Activated CD4-positive, alpha-beta memory T cell treated with anti-CD3 and anti-CD28 coated beads for 36 hours (primary cell): ENCODE measurements at places on chromosomes 2 and 18.
A peak's percentile ranks its signal among the peaks of the same experiment; 100 is the strongest.

DNA sequence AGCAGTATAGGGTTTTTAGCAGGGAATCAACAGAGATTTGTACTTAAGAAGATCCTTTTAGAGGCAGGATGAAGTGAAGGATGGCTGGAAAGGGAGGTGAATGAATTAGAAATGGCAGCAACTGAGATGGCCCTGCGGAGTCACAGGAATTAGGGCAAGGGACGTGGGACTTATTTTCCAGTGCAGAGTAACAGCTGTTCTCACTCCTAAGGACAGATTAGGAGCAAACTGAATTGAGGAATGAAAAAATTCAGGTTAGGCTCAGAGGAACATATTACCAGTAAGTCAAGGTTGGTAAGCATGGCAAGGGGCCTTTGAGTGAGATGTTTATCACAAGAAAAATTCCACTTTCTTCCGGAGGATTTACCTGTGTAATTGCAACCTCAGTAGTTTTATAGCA, 34.4 kb downstream of the COL4A3 start:
- no peak for DNase-seq

DNA sequence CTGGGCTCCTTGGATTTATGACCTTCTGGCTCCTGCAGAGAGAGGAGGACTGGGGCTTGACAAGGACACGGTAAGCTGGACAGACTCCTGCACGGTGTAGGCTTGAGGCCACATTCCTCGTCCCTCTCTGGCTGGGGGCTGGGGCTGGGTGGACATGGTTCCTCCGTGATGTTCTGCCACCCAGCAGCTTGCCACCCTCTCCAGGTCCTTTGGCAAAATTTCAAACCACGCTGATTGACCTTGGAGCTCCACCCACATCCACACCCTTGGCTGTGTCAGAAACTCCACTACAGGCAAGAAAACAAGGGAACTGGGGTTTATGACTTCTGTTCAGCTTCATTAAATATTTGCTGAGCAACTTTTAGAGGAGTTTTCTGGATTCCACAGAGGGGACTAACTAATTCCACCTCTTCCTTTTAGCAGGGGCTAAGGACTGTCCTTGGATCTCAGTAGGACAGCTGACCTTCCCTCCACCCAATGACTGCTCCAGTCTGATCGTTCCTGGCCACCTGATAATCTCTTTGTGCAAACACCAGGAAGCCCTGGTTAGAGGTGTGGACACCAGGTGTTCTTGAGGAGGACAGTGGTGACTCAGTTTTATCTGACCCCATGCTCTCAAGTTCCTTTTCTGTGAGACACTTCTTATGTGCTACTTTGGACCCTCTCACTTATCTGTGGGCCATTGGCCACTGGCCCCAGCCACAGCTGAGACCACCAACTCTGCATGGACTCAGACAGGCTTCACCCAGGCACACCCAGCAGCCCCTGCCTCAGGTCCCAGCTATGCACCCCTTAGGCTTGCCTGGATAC, 29.3 kb downstream of the GPR55 start:
- no peak for DNase-seq

DNA sequence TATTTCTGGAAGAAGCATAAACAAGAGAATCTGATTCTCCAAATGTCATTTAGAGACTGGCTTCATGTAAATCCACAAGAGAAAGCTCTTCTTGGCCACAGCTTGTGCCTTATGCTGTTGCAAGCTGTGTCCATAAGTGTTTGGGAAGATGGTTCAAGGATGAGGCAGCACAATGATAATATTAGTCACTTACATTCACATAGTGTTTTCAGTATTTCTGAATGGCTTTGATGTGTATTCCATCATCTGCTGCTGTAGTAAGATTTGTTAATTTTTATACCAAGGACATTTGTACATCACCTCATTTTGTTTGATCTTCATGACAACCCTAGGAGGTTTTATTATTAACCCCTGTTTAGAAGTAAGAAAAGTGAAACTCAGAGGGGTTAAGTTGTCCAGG, 29.9 kb downstream of the CREG2 start:
- DNase-seq, result no peak

GRCh38 chr2:142175813-142176338, 45.1 kb upstream of the LRP1B start:
- DNase-seq, result no peak

DNA sequence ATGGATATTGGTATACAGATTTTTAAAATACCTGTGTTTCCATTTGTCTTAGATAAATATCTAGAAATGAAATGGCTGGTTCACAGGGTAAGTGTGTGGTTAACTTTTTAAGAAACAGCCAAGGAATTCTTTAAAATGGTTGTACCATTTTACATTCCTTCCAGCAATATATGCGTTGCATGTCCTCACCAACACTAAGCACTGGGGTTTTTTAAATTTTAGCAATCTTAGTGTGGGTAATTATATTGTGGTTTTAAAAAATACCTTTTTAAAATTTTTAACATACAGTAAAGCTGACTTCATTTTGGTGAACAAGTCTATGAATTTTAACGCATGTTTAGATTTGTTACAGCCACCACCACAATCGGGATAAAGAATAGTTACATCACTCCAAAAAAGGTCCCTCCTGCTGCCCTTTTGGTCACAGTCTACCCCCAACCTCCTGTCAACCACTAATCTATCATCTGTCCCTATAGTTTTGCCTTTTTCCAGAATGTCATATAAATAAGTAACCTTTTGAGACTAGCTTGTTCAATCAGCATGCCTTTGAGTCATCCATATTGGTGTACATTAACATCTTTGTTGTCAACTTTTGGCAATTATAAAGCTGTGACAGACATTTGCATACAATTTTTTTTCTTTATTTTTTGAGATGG, 128.1 kb upstream of the MSTN start:
- DNase-seq, result no peak

DNA sequence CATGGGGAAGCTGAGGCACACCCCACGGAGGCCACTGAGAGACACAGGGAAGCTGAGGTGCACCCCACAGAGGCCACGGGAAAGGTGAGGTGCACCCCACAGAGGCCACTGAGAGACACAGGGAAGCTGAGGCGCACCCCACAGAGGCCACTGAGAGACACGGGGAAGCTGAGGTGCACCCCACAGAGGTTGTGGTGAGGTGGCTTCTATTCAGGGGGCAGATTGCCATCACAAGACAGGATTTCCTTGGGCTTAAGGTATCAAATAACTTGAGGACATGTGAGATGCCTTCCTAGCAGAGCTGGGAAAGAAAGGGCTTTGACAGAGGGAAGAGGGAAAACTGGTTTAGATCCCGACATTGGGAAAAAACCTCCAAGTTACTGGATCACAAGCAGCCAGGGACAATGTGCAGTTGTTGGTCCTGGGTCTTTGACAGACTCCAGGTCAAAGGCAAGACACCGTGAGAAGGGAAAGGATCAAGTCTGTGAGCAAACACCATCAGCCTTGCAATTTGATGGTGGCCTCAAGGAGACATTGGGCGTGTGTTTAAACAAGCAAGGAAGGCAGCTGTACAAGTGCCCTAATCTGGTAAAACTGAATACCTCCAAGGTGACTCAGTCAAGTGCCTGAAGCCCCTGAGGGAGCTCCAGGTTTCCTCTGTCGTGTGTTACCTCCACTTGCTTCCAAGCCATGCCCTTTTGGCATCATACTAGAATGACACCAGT, 133.2 kb upstream of the EPAS1 start:
- no peak for DNase-seq

DNA sequence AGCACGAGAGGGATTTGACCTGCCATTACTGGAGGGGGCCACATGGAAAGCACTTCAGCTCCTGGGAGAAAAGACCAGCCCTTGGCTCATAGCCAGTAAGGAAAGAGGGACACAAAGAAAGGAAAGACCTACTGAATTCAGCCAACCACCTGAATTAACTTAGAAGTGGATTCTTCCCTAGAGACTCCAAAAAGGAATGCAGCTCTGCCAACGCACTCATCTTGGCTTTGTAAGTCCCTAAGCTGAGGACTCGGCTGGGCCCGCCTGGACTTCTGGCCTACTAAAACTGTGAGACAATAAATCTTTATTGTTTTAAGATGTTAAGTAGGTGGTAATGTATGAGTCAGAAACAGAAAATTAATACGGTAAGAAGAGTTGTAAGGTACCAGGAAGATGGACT, 11.5 kb downstream of the ATF2 start:
- no peak for DNase-seq

- no peak for DNase-seq
Observed at GRCh38 chr2:53715568-53715967, 52.0 kb upstream of the CHAC2 start.

DNA sequence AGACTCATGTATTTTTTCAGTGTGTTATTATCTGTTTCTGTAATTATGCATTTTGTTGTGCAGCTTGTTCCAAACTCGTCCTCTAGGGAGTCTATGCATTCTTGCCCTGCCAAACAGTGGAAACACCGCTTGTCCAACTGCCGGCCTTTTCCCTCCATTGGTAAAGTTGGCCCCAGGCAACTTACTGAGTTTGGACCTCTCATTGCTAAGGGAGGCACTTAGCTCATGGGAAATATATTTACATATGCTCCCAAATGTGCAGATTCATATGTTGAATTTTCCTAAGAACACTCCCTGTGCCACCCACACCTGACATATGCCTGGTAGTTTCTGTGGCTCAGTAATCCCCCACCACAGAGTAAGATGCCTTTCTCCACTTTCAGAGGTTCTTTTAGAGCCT, 98.0 kb downstream of the TMEM185B start:
- no peak for DNase-seq

DNA sequence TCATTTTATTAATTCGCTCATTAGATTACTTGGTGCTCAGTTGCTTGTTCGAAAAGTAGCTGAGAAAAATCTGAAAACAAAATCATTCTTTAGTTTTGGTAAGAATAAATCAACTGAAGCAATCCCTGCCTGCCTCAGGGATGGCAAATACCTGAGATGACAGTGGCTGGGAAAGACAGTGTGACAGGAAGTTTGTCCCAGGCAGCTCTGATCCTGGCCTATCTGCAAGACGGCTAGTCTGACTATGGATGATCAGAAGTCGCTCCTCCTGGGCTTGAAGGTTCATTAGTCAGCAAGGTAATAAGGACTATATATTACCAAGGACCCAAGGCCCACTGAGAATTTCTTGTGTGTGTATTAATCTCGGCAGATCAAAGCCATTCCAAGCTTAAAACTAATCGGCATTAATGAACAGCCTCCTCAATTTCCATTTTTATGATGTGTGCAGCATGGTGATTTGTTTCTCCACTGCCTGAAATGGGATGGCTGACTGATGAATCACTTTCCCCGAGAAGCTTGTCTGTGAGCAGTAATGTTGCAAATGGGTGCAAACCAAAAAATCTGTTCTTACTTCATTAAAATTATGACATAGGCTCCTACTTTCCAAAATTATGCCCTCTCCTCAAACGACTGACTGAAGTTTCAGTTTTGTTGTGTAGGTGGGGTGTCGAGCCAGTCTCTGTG, 199.9 kb downstream of the ACTR3 start:
- no peak for DNase-seq

GRCh38 chr2:173326806-173327205, 27.9 kb upstream of the CDCA7 start:
- DNase-seq, result no peak

GRCh38 chr18:62106271-62106670, 80.6 kb downstream of the PIGN start:
- DNase-seq, result no peak

GRCh38 chr2:229081411-229081810, 189.7 kb downstream of the PID1 start:
- no peak for DNase-seq

- no peak for DNase-seq
Observed at GRCh38 chr18:78542204-78542603, 437.4 kb upstream of the SALL3 start.

- DNase-seq, result peak; percentile 64
Observed at GRCh38 chr2:95389245-95390119, 13.0 kb upstream of the FAHD2A start.

DNA sequence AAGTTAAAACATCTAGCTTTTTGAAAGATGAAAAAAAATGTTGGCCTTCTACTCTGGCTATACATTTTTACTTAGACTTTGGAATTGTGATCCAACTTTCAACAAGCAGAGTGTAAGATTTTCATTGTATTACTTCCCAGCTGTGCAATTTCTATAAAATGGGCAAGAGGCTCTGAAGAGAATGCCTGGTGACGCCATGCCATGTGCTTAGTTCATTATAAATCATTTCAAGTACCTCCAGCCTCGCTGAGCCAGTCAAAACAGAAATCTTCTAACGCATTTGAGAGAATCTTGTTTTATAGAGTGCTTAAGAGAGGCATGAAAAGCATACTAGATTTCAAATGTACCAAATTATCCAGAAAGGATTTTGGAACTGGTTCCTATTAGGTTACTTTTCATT, 10.1 kb upstream of the STK17B start:
- no peak for DNase-seq

GRCh38 chr2:150174971-150175421, 312.5 kb downstream of the RND3 start:
- no peak for DNase-seq

GRCh38 chr2:209523867-209524266, 100.0 kb downstream of the MAP2 start:
- no peak for DNase-seq

DNA sequence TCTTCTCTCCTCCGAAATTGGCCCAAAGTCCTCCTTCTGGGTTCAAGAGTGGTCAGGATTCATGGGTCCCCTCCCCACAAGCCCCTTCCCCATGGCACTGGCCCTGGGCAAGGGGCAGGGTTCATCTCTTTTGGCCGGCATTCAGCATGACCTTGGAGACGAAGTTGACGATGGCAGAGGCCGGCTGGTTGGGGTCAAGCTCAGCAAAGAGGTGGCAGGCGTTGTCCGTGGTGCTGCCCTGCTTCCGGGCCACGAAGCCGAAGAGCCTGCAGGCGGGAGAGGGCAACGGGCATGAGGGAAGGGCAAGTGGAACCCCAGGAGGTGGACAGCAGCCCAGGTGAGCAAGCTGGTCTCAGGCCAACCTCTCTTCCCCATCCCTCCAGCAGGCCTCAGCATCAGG, 198.5 kb downstream of the TNS1 start:
- no peak for DNase-seq

DNA sequence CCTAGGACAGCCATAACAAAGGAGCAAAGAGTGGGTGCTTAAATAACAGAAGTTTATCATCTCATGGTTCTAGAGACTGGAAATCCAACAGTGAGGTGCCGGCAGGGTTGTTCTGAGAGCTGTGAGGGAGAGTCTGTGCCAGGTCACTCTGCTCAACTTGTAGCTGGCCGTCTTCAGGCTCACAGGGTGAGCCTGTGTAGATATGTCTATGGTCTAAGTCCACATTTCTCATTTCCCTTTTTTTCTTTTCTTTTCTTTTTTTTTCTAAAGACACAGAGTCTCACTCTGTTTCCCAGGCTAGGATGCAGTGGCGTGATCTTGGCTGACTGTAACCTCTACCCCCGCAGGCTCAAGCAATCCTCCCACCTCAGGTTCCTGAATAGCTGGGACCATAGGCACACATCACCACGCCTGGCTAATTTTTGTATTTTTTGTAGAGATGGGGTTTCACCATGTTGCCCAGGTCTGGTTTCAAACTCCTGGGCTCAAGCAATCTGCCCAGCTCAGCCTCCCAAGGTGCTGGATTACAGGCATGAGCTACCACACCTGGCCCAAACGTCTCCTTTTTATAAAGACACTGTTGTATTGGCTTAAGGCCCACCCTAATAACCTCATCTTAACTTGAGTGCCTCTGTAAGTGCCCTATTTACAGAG, 142.2 kb downstream of the SP3 start:
- DNase-seq, result no peak

- DNase-seq, result no peak
Observed at GRCh38 chr2:120536141-120536540, 190.2 kb downstream of the INHBB start.

GRCh38 chr18:27619090-27619772, 434.1 kb upstream of the CHST9 start:
- no peak for DNase-seq
